ENCODE measurements at places on chromosomes 7 and 10.
A peak's percentile ranks its signal among the peaks of the same experiment; 100 is the strongest.

- peak; percentile 9 for DNase-seq
These were observed 17.4 kb downstream of the PDE6C start for GRCh38 chr10:93629647-93630305.

GRCh38 chr10:131982796-131983195 is 1.1 kb upstream of the BNIP3 start:
- no peak for DNase-seq

DNA sequence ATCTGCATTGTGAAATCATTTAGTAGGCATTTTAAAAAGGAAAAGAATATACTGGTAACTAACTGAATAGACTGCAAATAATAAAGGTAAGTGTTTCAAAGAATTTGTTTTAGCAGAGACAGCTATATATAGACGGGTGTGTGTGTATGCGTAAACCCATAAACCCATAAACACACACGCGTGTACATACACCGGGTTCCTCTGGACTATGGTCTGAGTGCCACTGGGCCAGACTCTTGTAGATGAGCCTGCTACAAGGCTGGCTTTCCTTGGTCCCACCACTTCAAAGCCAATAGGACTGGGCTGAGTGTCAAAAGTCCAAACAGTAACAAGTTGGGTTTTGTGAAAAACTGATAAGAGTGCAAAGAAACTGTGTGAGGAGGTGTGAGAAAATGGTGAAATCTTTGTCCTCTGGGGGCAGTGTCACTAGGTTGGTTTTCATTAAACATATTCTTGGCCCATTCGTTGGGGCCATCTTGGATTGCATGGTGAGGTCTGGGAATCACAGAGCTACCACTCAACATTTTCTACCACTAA is 39.8 kb downstream of the GNA12 start:
- DNase-seq = no peak

DNA sequence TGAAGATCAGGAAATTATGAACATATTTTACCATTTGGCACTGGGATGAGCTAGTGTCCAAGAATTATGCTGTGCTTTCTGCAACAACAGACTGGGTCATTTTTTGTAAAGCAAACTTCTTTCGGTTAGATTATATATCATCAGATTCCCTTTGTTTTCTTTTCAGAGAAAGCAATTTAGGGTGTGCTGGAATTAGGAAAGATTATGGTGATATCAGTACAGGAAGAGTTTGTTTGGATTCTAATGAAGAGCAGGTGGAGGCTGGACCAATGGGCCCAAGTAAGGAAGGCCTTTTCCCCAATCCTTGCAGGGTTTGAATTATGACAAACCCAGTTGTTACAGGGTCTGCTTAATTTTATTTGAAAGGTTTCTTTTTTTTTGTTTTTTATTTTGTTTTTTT is 1092.8 kb downstream of the KCNMA1 start:
- DNase-seq = no peak

DNA sequence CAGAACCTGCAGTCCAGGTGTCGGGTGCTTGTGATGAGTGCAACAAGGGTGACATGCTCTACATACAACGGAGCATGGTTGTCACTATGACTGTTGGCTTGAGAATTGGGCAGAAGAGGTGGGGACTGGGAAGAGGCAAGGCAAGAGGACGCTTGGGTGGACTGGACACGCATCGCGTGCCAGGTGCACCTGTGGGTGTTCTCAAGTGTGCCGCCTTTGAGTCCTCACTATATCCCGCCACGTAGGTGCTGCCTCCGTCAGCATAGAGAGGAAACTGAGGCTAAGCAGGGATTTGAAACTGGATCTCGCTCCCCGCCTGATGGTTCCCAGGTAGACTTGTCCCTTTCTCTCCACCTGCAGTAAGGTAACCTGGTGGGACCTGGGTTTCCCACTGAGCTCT is 27.2 kb downstream of the CDH23 start:
- no peak for DNase-seq

- DNase-seq = no peak
These were observed 10.9 kb downstream of the UCMA start for GRCh38 chr10:13223241-13223640.

DNA sequence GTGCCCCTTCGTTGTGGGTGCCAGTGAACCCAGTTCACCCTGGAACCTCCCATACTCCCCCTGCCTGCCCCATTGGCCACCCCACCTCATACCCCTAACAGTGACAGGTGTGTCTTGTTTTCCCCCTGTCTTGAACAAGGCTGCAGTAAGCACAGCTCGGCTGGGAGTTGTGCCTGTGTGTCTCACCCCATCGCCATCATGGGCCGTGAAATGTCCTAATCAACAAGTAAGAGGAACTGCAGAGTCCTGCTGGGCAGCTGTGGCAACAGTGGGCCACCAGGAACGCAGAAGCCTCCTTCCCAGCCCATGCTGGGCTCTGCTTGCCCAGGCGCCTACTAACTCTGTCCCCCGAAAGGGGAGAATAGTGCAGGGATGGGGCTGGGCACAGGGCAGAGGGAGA is 91.6 kb downstream of the C10orf105 start:
- no peak for DNase-seq

DNA sequence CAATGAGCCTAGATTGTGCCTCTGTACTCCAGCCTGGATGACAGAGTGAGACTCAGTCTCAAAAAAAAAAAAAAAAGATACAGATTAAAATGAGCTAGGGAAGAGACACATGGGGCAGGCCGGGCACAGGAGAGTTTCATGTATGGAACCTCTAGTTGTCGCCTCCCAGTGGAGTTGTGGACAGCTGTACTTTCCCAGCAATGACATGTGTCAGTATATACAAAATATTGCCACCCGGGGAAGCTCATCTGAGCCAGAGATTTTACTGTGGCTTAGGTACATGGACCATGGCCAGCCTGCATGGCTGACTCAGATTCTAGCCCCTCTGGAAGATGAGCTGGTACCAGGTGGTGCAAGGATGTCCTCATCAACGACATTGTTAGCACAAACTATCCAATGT is 87.4 kb downstream of the COL26A1 start:
- DNase-seq = no peak

GRCh38 chr10:12512332-12513002 is 163.1 kb downstream of the CAMK1D start:
- DNase-seq = no peak

DNA sequence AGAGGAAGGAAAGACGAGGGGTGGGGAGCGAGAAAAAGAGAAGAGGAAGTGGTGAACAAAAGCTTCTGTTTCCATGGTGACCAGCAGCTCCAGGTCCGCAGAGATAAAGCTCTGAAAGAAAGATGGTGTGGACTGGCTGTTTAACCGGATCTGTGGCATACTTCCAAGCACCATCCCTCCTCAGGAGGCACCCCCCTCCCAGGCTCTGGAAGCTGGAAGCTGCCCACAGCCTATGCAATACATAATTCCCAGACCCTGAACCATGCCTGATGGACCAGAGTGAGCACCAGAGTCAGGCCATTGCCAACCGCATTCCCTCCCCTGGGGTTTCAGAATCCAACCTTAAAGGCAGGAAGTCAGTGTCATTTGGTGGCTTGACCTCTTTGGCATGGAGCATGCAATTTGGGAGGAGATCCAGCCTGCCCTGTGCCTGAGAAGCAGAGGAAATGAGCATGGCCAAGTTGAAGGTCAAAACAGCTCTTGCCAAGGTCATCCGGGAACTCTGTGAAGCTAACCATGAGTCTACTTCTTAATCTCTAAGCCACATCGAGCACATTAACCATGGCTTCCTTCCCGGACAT is 22.2 kb upstream of the CPXM2 start:
- no peak for DNase-seq

GRCh38 chr7:92742186-92742585 is 94.2 kb downstream of the CDK6 start:
- no peak for DNase-seq

DNA sequence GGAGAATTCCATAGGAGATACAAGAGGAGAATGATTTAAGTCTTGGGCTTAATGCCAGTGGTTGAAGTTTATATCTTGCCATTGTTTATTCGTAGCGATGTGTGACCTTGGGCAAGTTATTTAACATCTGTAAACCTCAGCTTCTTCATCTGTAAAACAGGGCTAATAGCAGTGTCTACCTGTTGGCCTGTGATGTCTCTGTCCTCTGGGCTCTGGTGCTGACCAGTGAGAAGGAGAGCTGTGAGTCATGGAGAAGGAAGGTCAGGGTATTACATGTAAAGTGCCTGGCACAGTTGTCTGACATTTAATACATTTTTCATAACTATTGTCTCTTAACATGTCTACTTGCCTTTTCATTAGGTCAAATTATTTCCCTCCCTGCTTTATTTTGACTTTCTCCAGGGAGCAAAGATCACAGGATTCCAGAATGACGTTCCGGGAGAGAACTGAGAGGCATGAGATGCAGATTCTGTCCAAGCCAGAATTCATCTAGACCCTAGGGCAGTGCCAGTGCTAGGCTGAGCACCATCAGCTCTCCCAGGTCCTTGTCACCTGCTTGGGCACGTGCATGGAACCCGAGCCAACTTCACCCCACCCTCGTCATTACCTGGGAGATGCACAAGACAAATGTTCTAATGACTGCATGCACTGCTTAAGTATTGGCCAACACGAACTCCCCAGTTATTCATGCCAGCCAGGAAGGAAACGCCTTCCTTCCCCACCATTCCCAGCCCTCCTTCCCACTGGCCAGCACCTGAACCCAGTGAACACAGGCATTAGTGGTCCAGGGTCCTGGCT is 187.9 kb downstream of the DPY19L1 start:
- DNase-seq = no peak

DNA sequence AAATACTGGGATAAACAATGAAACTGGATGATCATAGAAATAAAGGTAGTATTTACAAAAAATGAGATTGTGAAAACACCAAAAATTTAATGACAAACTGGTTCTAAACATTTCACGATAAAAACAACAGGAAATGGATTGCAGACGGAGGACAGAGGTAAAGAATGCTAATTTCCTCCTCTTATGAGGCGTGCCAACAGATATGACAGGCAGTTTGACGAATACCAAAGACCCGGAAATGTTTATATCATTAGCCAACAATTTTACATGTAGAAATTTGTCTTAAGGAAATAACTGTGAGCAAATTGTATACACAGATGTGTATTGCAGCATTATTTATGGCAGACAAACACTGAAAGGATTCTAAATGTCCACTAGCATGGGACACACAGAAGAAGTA is 162.0 kb upstream of the MGMT start:
- DNase-seq = no peak

- no peak for DNase-seq
These were observed 49.2 kb downstream of the RHOBTB1 start for GRCh38 chr10:60894786-60895185.

DNA sequence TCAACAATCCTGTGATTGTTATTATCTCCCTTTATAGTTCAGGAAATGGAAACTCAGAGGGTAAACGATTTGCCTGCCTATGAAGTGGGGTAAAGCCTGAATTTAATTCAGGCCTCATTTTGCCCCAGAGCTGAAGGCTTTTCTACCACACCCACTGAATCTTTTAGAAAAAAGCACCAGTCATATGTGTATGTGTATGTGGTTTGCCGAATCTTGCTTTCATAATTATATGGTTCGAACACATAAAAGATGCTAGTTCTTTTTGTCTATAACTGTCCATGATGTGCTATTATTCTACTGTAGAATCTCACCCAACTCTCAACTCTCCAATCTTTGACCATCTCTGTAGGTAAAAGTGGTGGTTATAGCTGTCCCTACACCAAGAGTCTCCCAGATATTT is 83.6 kb downstream of the MYOF start:
- no peak for DNase-seq

GRCh38 chr10:94403380-94404213 is 1.3 kb downstream of the TBC1D12 start:
- no peak for DNase-seq

- no peak for DNase-seq
These were observed 513.9 kb downstream of the GALNT17 start for GRCh38 chr7:71645836-71646235.

DNA sequence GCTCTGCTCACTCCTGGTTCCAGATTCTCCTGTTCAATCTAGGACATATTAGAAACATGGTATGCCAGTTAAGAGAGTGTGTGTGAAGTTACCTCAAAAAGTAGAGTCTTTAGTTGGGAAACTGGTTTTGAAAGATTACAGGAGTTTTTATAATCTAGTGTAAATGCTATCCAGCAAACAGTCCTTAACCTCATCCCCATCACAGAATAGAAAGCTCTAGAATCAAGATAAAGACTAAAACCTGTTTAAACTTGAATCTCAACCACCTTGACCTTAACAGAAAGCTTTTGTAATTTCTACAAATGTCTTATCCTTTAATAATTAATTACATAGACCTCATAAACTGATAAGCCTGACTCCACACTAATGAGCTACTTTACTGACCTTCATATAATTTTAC is 1288.7 kb upstream of the SORCS1 start:
- DNase-seq = no peak

DNA sequence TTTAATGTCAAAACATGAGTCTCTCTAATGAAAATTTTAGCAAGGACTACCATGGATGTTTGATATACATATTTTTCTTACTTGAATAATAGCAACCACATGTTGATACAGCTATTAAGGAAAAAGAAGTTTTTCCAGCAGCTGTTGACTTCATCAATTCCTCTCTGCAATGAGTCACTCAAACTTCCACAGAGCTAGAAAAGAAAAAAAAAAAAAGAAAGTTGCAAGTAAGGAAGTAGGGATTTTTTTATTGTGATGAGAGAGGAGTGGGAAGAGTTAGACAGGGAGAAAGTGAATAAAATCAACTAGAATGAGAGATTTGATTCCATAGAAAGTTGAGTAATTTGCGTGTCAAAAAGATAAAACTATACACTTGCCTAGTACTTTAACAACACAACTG is 46.2 kb downstream of the CAV1 start:
- no peak for DNase-seq

DNA sequence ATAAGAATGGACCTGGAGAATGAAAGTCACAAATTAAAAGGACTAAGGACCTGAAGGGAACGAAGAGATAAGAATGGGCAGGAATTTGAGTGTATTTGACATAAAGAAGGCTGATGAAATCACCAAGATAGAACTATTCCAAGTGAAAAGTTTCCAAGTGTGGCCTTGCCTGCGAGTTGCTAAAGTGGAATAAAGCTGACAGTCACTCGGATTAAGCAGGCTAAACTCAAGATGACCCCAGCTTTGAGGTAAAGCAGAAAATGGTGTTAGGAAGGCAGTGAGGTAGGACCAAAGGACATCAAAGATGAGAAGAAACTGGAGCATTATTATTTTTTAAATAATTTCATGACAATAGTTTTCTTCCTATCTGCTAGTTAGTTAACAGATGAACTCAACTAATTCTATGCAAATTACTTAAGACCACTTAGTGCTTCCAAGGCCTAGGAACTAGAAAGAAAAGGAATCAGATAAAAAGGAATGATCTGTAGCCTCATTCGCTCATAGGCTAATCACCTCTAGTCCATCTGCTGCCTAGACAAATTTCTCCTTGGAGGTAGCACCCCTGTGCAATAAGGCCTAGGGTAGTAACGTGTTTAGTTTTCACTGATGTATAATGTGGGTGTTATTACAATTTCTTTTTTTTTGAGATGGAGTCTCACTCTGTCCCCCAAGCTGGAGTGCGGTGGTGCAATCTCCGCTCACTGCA is 34.5 kb downstream of the EZH2 start:
- DNase-seq = no peak

DNA sequence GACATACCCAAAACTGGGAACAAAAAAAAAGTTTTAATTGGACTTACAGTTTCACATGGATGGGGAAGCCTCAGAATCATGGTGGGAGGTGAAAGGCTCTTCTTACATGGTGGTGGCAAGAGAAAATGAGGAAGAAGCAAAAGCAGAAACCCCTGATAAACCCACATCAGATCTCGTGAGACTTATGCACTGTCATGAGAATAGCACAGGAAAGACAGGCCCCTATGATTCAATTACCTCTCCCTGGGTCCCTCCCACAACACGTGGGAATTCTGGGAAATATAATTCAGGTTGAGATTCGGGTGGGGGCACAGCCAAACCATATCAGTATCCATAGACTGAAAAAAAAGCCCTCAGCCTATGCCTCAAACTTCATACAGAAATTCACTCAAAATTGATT is 647.2 kb downstream of the GRID1 start:
- no peak for DNase-seq

Data from NCI-H2171 (cell line).